ENCODE measurements at places on chromosomes 3 and 15.

GRCh38 chr3:134594331-134594741, 56.5 kb downstream of the KY start:
- DNase-seq = no peak

GRCh38 chr3:21835264-21835663, 84.3 kb upstream of the ZNF385D start:
- no peak for DNase-seq

DNA sequence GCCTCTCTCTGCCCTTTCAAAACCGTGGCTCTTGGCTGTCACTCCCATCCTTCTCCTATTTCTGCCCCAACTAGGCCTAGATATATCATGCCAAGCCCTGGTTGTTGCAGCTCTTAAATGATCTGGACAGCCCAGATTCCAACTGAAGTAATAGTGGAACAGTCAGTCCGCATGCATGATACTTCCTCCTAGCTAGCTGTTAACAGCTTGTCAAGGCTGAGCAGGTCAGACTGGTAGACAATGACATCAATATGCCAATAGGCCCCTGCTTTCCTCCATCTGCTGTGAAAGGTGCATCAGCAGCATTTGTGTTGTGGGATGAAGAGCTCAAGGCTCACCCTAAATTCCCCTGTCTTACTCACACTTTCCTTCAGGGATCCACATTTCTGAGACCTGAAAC, 527.7 kb upstream of the TGFBR2 start:
- no peak for DNase-seq

DNA sequence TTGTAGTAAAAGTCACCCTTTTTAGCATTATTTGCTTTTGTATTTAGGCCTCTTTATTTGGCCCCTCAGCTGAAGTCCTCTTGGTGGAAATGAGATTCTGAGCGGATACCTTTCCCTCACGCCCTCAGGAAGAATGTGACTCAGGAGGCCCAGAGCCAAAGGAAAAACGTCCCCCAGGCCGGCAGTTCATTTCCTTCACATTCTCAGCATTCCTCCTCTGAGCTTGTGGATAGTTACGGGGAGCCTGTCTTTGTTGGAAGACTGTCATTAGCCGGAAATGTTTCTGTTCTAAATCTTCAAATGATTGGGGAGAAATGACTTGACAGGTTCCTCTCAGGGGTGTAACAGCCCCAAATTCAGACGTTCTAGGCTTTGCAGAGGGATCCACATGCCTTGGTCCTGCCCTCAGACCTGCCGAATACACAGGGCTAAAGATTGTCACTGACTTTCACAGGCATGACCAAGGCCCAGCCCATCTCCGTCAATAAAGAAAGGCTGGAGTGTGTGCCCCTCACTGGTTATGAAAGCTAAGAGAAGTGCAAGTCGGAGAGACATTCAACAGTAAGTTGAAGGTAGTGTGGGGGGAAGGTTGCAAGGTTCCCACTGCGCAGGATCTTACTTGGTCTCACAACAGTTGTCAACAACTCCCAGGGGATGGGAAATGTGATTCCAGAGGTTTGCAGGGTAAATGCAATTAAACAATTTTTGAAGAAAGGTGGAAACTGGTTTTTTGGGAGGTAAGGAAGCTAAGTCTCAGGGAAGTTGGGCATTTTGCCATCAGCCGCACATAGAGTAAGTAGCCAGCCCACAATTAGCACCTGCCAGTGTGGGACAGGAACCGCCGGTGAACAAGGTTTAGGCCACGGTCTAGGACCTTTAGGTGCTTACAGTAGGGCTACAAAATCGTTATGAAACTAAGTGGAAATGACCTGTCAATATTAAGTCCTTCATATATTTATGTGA, 39.7 kb upstream of the MYZAP start:
- DNase-seq = no peak

DNA sequence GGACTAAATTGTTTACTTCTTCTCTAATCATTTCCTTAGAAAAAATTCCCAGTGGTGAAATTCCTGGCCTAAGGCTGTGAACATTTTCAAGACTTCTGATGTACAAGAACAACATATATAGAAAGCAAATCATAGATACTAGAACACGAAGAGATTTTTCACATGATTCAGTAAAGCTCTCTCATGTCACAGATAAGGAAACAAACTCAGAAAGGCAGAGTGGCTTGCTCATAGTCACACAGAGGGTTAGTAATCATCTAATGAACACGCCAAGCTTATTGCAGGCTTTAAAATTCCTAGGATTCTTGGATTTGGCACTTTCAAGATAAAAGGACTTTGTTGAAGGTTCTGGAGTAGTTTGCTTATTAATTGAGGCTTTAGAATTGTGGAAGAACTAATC, 26.2 kb downstream of the CRTAP start:
- DNase-seq = no peak

DNA sequence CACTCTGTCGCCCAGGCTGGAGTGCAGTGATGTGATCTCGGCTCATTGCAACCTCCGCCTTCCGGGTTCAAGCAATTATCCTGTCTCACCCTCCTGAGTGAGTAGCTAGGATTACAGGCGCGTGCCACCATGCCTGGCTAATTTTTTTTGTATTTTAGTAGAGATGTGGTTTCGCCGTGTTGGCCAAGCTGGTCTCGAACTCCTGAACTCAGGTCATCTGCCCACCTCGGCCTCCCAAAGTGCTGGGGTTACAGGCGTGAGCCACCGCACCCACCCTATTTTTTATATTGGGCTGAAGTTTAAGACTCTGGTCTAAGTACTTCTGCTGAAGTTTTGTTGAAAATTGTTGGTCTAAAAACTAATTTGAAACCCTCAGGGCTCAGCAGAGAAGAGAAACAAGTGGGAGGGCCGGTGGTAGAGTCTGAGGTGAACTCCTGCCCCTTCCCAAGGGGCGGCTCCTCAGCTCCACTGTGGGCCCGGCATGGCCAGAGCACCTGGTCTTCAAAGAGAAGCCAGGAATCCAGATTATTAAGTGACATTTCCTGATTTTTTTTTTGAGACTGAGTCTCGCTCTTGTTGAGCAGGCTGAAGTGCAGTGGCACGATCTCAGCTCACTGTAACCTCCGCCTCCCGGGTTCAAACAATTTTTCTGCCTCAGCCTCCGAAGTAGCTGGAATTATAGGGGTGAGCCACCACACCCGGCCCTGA, 4.0 kb downstream of the HDAC11 start:
- DNase-seq = peak; percentile 21

Measured in ovary (tissue), 10 donors.